ENCODE measurements at places on chromosomes 13 and 19.

DNA sequence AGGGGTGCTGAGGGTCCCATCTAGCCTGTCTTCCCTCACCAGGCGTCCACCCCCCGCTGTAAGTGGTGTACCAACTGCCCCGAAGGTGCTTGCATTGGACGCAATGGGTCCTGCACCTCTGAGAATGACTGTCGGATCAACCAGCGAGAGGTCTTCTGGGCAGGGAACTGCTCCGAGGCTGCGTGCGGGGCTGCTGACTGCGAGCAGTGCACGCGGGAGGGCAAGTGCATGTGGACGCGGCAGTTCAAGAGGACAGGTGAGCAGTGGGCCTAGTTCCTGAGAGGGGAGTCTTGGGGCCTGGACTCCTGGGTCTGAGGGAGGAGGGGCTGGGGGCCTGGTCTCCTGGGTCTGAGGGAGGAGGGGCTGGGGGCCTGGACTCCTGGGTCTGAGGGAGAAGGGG lies 27.8 kb downstream of the CNFN start:
- no peak for DNase-seq

- no peak for DNase-seq
These were observed 46.9 kb downstream of the FGF9 start for GRCh38 chr13:21717817-21718216.

- DNase-seq = no peak
These were observed 1307.9 kb downstream of the UQCRFS1 start for GRCh38 chr19:27905074-27905473.

- no peak for DNase-seq
These were observed 6.4 kb downstream of the FLT1 start for GRCh38 chr13:28488376-28489005.

DNA sequence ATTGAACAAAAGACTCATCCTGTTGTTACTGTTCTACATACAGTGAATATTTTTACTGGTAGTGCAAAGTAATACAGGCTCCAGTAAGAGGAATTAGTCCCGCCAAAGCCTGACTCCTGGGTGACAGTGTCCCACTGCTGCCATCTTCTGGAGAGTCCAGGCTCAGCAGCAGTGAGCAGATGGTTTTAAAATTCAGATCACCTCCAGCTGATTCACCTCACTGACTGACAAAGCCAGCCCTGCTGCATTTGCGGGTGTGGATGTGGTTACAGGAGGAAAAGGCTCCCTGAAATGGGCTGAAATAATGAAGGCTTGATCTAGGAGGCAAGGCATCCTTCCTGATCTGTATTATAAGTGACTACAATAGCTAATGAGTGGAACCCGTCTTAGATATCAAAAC lies 18.3 kb downstream of the PABPC3 start:
- no peak for DNase-seq

DNA sequence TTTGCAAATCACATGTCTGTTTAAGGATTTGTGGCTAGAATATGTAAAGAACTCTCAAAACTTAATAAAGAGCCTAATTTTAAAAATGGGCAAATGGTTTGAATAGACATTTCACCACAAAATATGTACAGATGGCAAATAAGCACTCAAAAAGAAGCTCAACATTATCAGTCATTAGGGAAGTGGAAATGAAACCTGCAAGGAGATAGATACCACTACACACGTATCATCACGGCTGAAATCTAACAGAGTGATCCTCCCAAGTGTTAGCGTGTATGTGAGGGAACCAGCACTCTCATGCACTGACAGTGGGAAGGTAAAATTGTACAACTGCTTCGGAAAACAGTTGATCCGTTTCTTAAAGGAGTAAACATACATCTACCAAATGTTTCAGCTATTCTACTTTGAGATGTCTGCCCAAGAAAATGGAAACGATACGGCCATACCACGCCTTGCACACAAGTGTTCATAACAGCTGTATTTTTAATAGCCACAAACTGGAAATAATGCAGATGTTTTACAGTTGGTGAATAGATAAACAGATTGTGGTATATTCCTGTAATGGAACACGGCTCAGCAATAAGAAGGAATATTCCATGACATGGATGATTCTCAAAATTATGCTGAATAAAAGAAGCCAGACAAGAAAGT lies 14.5 kb downstream of the ARHGEF7 start:
- no peak for DNase-seq

DNA sequence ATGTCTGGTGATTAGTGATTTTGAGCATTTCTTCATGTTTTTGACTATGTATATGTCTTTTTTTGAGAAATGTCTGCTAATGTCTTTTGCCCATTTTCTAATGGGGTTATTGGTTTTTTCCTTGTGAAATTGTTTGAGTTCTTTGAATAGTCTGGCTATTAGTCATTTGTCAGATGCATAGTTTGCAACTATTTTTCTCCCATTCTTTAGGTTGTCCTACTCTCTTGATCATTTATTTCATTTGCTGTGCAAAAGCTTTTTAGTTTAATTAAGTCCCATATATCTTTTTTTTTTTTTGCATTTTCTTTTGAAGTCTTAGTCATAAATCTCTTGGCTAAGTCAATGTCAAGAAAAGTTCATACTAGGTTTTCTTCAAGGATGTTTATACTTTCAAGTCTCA lies 449.8 kb downstream of the DACH1 start:
- no peak for DNase-seq

DNA sequence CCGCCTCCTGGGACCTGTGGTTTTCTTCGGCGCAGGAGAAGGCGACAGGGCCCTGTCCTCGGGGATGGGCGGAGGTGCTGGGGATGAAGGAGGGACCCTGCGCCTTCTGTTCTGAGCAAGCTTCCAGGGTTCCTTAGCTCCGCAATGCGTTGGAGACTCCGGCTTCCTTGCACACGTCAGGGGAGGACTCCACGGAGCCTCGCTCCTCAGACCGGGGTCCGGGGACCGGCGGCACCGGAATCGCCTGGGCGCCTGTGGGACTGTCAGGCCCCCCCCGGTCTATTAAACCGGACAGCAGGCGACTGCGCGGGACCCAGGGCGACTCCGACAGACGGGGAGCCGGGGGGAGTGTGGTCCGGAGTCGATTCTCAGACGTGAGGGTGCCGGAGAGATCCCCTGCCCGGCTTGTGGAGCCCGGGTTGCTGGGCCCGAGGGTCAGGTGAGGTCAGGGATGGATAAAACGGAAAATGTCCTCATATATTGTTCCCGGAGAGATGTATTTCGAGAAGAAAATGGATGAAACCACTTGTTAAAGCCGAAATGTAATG lies 227.4 kb downstream of the TEX29 start:
- DNase-seq = no peak

DNA sequence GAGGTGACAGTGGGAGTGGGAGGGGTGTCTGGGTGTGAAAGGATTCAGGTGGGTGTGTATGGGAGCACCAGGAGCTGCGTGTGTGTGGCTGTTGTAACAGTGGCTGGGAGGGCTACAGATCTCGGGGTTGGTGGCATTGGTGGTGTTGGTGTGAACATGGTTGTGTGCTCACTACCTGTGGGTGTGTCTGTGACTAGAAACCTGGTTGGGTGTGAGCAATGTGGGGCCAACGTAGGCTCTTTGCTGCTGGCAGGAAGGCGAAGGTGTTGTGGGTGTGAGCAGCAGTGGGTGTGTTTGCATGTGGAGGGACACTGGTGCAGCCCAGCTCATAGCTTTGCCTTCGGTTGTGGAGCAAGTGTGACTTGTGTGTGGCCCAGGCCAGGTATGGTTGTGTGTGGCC lies 3.7 kb upstream of the NR2C2AP start:
- DNase-seq = no peak

DNA sequence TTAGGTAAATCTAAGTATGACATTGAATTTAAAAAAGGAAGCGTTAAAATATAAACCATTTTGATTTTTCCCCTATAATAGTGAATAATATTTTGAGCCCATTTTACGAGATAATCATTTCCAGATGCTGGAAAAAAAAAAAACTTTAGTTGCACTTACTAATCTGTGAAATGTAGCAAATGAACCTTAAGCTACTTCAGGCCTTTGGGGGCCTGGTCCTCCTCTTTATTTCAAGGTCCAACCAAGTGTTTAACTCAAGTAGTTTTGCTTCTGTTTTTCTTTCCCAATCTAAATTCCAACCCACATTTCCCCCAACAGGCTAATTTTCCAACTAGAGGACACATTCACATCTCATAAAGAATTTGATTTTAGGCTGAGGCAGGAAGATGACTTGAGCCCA lies 101.2 kb downstream of the TNFRSF19 start:
- DNase-seq = no peak
